Cardiac fibroblast (primary cell): ENCODE measurements at places on chromosomes 4 and X.

GRCh38 chr4:9611101-9611500 lies 166.9 kb downstream of the DEFB131A start:
- DNase-seq: no peak

- DNase-seq: no peak
Observed at GRCh38 chr4:53067125-53067802, 205.1 kb downstream of the RASL11B start.

- DNase-seq: no peak
Observed at GRCh38 chrX:111470681-111471403, 40.6 kb upstream of the SERTM2 start.

- peak; percentile 33 for DNase-seq
Observed at GRCh38 chr4:7721984-7722551, 217.6 kb downstream of the AFAP1 start.
